ENCODE measurements at places on chromosomes 16 and 17. TPM values are rescaled to one million over a fixed set of nuclear protein-coding genes. Genes with fewer than 3 reads are reported as not detected.

The QPRT gene
- 3.9 TPM for polyA plus RNA-seq

The HS3ST6 gene
- polyA plus RNA-seq, result not detected

The ZNF747 gene
- polyA plus RNA-seq, result 4.4 TPM

The USP22 gene
- polyA plus RNA-seq, result 20.4 TPM

The RAB11FIP4 gene
- polyA plus RNA-seq, result 16.2 TPM

The ZNF597 gene
- polyA plus RNA-seq, result 0.98 TPM

The KRTAP9-2 gene
- not detected for polyA plus RNA-seq

The KRTAP1-5 gene
- polyA plus RNA-seq, result not detected

The NPTX1 gene
- polyA plus RNA-seq, result not detected

The SLC2A4 gene
- not detected for polyA plus RNA-seq

The ACSM5 gene
- 0.24 TPM for polyA plus RNA-seq

The RCVRN gene
- 2.5 TPM for polyA plus RNA-seq

The CALB2 gene
- polyA plus RNA-seq, result not detected

The KIF19 gene
- polyA plus RNA-seq, result not detected

The ZNF423 gene
- polyA plus RNA-seq, result not detected

The NMT1 gene
- 50.2 TPM for polyA plus RNA-seq

The RFNG gene
- polyA plus RNA-seq, result 4.1 TPM

The CEMP1 gene
- not detected for polyA plus RNA-seq

The SLC16A13 gene
- 3.1 TPM for polyA plus RNA-seq

The FOXF1 gene
- polyA plus RNA-seq, result not detected

The CTRB2 gene
- not detected for polyA plus RNA-seq

The KRTAP4-9 gene
- polyA plus RNA-seq, result not detected

The NECAB2 gene
- polyA plus RNA-seq, result 1.4 TPM

The ADCY7 gene
- polyA plus RNA-seq, result 217 TPM

The SLC47A2 gene
- not detected for polyA plus RNA-seq

The ITGAL gene
- 56.8 TPM for polyA plus RNA-seq

The RPRML gene
- polyA plus RNA-seq, result not detected

The KRTAP2-2 gene
- polyA plus RNA-seq, result not detected

The TSPAN10 gene
- polyA plus RNA-seq, result not detected

The KRTAP2-3 gene
- polyA plus RNA-seq, result not detected

The CAPNS2 gene
- polyA plus RNA-seq, result 0.11 TPM

The GPR179 gene
- polyA plus RNA-seq, result not detected

The CLEC3A gene
- not detected for polyA plus RNA-seq

The SLC5A2 gene
- not detected for polyA plus RNA-seq

The TLCD2 gene
- polyA plus RNA-seq, result not detected
